ENCODE measurements at places on chromosomes 6 and 20.
A peak's percentile ranks its signal among the peaks of the same experiment; 100 is the strongest.

GRCh38 chr6:12572896-12573827 is 143.4 kb upstream of the PHACTR1 start:
- DNase-seq = no peak

GRCh38 chr6:81793821-81794475 is 41.5 kb upstream of the TENT5A start:
- DNase-seq = no peak

DNA sequence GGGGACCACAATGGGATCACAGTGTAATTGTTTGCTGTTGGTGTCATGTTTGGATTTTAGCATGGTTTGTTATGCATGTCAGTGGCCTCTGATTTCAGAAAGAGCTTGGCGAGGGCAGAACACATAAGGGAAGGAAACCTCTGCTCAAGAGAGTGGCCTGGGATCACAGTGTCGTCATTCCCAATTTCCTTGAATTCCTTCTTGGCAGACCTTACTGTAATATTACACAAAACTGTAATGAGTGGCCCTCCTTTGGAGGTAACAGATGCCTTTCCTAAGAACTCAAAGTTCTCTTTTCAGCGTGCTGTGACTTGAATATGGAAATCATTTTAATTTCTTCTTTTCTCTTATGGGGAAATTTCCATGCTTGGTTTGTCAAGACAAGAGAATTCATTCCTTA is 46.9 kb downstream of the JAG1 start:
- no peak for DNase-seq

DNA sequence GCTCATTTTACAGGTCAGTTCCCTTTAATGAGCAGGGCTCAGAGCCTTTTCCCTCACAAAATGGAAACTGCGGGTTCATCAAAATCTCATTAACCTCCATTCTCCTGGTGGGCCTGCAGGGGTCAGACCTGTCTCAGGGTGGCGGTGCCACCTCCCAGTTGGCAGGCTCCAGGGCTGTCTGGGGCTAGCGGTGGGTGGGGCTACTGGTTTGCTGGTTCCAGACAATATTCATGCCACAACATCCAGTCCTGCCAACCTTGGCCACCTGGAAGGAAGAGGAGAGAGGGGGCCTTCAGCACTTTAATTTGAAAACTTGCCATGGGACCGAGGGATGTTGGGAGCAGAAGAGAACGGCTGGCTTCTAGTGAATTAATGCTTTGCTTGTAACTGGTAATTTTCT is 41.9 kb upstream of the CTNNBL1 start:
- DNase-seq = peak; percentile 55

- DNase-seq = peak; percentile 52
These were observed 278.3 kb upstream of the PLCB4 start for GRCh38 chr20:8790442-8791074.

DNA sequence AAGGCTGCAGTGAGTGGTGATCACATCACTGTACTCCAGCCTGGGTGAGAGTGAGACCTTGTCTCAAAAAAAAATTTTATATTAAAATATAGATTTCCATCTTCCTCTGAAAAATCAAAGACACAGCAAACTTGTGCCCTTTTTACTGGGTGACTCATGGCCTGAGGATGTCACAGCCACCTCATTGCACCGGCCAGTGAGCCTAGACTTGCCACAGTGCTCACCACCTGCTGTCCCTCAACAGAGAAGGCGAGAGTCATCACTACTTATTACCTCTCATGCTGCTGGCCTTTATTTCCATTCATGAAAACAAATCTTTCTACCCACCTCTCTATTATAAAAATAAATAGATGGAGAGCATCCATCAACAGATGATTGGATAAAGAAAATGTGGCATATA is 295.8 kb downstream of the PREX1 start:
- DNase-seq = no peak

DNA sequence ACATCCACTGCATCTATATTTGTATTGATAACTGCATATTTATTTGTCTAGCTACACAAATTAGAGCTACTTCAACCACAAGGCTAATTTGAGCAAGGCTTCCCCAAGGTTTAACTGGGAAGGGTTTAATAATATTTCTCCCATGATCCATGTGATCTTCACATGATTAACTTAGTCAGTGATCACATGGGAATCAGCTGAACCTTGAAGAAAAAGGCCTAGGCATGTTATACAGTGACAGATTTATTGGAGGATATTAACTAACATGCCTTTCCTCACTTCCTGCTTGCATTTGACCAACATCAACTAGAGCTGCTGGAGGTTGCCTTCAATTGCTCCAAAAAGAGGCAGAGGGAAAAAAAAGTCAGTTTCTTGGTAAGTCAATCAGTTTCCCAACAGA is 417.0 kb downstream of the HAO1 start:
- no peak for DNase-seq

DNA sequence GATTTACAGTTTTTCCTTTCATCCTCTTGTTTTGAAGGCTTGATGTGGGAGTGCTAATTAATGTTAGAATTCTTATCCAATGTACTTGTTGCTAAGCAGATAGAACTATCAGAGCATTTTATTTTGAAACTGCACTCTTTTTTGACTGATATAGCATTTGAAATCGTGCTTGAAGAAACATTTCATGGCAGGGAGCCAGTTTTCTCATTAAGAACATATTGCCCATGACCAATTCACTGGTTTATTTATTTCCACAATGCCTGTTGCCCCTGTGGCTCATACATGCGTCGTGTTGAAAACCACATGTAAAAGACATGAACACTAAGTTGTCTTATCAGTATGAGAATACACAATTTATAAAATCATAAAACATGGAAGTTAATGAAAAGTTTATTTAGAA is 479.7 kb upstream of the FLRT3 start:
- no peak for DNase-seq

DNA sequence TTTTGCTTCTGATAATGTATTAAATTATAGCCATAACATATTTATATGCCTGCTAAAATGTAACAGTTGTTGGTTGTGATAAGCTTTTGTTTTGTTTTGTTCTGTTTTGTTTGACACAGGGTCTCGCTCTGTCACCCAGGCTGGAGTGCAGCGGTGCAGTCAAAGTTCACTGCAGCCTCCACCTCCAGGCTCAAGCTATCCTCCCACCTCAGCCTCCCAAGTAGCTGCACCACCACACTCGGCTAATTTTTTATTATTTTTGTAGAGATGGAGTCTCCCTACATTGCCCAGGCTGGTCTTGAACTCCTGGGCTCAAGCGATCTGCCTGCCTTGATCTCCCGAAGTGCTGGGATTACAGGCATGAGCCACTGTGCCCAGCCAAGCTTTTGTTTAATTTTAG is 157.8 kb downstream of the ARID1B start:
- DNase-seq = no peak

GRCh38 chr20:4281258-4282055 is 266.1 kb upstream of the RNF24 start:
- DNase-seq = no peak

- DNase-seq = no peak
These were observed 458.3 kb downstream of the MMUT start for GRCh38 chr6:49004801-49005200.

DNA sequence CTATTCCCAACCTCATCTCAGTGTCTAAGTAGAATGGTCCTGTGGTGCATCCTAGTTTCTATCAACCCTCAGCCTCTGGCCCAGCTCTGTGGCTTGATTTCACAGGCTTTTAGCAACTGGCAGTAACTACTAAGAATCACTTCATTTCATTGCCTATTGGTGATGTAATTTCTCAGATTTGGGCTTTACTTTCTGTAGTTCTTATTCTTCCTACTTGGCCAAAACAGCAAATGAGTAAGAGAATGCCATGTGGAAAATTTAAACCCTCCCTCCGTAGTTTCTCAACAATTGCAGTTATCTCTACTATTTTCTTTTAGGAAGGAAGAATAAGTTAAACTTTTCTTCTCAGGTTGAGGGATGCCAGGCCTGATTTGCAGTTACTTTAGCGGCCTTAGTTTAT is 387.3 kb downstream of the CDKAL1 start:
- DNase-seq = no peak

DNA sequence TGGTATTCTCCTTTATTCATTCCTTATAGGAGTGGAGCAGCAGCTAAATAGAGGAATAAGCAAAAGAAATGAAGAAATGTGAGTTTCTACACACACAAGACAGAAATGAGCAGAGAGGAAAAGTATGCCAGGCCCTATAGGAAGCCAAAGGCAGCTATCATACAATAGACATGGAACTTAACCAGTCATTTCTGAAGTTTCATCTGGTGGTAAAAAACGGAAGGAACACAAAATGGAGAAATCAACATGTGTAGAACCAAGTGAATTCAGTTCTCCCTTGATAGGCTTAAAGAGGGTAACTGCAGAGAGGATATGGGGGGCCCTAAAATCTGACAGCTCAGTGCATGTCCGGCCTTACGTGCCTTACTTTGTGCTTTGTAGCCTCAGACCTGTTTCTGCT is 44.6 kb downstream of the TSBP1 start:
- DNase-seq = no peak

DNA sequence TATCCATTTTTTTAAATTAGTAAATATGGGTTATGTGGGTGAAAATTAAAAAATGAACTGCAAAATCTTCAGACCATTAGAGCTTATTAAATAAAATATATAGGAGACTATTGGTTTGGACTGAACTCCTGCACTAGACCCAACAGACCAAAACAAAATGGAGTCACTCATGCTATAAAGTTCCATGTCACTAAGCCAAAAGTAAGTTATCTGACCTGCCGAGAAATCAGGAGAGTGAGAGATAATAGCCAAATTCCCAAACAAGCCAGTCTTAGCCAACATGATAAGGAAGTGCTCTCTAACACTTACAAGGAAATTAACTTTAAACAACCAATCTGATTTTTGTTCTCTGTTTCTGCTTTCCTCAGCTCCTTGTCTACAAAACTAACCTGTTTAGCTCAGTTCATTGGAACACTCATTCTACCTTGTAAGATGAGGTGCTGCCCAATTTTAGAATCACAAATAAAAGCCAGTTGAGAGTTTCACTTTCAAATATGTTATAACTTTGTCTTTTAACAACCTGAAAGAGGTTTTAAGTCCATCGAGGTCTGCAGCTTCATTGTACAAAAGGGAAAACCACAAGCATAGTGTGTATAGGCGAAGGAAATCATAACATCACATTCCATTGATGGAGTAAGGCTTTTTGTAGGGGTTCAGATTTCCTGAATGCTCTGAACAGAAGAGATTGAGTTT is 220.5 kb downstream of the TENT5A start:
- DNase-seq = no peak

GRCh38 chr20:3710703-3711483 is 1.5 kb downstream of the SIGLEC1 start:
- peak; percentile 33 for DNase-seq

DNA sequence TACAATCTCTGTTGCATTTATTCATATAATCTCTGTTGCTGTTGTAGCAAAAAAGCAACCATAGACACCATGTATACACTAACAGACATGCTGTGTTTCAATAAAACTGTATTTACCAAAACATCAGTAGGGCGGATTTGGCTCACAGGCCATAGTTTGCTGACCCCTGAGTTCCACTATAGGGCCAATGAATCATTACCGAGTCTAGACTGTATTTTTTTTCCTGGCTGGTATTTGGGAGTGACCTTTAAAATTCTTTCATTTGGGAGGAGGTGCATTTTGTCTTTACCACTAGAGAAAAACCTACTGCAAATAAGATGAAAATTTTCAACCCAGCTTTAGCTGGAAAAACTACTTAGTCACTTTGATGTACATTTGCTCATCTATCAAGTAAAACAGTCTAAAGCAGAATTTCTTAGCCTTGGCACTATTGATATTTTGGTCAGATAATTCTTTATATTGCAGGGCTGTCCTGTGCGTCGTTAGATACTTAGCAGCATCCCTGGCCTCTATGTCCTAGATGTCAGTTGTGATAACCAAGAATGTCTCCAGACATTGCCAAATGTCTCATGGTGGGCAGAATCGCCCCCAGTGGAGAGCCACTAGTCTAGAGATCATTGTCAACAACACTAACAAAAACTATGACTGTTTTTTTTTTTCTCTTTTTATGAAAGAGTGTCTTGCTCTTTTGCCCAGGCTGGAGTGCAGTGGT is 39.5 kb downstream of the DCBLD1 start:
- DNase-seq = no peak

DNA sequence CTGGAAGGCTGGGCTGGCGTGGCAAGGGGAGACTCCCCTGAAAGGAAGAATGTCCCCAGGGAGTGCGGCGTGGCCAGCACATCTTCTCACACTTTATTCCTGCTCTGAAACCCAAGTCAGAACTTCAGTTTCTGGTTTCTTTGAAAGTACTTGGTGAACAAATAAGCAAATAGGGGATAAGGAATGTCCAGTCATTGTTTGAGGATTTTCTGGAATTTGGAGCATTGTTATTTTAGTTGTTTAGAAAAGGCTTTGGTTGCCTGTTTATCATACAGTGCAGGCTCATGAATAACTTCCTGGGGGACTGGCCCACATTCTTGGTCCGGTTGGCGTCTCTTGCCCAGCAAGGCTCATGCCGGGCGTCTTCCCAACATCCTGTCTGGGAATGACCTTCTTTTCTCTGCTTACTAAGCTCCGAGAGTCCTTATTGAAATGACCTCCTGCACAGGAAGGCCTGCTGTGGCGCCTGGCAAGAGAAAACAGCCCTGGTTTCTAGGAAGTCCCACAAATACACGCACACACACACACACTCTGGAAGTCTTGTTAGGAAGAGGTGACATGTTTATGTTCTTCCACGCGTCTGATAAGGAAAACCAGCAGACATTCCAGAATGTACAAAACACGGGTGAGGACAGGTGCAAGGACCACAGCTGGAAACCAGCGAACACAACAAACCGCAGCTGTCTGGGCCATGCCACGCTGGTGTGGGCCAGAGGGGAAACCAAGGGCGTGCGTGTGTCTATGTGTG is 71.9 kb downstream of the TMEM170B start:
- DNase-seq = no peak

DNA sequence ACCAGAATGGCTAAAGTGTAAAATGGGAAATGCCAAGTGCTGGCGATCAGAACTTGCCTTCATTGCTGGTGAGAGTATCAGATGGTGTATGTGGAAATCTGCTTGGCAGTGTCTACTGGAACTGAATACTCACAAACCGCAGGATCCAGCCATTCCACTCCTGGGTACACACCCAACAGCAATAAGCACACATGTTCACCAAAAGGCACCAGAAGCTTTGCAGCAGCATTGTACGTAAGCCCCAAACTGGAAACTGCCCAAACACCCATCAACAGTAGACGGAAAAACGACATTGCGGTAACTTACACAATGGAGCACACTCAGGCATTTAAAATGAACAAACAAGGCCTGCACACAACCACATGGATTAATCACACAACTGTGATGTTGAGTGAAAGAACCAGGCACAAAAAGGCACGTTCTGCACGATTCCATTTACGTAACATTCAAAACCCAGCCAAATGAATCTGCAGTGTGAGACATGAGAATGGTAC is 37.3 kb upstream of the BPIFA2 start:
- no peak for DNase-seq

GRCh38 chr20:50244352-50245149 is 53.9 kb downstream of the CEBPB start:
- DNase-seq = no peak

GRCh38 chr6:56072856-56073255 is 174.5 kb downstream of the COL21A1 start:
- DNase-seq = no peak

- no peak for DNase-seq
These were observed 272.9 kb downstream of the ZNF217 start for GRCh38 chr20:53320701-53321100.
